Calu3 (cell line): ENCODE measurements at places on chromosomes 4 and X. TPM values are rescaled to one million over a fixed set of nuclear protein-coding genes. Genes with fewer than 3 reads are reported as not detected.

DNA sequence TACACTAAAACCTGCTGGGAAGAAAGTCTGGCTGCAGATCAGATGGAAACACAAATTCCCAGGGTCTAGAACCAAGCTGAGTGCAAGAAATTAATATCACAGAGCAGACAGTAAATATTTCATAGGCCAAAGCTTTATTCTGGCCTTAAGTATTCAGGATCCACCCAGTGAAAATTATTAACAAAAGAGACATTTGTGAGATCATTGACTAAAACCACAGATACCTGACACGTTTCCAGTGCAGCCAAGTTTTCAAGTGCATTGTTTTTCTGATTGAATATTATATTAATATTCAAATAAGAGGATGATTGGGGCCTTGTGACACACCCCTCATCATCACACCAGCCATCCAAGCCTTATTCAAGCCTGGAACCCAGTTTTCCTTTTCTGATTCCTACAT, 10.3 kb downstream of the ELOVL6 start:
- H3K27me3 ChIP-seq = no peaks in the 10 kb centered on the region
- no peaks in the 10 kb centered on the region for H3K36me3 ChIP-seq
- H3K4me3 ChIP-seq = no peak overlapping the region
- H3K27ac ChIP-seq = no peak overlapping the region
- H3K4me1 ChIP-seq = peaks cover 17% of the 10 kb centered on the region

GRCh38 chr4:61583696-61584095, 383.6 kb downstream of the ADGRL3 start:
- DNase-seq = no peak
- no peaks in the 10 kb centered on the region for H3K36me3 ChIP-seq
- no peaks in the 10 kb centered on the region for H3K4me1 ChIP-seq
- no peak overlapping the region for H3K4me3 ChIP-seq

DNA sequence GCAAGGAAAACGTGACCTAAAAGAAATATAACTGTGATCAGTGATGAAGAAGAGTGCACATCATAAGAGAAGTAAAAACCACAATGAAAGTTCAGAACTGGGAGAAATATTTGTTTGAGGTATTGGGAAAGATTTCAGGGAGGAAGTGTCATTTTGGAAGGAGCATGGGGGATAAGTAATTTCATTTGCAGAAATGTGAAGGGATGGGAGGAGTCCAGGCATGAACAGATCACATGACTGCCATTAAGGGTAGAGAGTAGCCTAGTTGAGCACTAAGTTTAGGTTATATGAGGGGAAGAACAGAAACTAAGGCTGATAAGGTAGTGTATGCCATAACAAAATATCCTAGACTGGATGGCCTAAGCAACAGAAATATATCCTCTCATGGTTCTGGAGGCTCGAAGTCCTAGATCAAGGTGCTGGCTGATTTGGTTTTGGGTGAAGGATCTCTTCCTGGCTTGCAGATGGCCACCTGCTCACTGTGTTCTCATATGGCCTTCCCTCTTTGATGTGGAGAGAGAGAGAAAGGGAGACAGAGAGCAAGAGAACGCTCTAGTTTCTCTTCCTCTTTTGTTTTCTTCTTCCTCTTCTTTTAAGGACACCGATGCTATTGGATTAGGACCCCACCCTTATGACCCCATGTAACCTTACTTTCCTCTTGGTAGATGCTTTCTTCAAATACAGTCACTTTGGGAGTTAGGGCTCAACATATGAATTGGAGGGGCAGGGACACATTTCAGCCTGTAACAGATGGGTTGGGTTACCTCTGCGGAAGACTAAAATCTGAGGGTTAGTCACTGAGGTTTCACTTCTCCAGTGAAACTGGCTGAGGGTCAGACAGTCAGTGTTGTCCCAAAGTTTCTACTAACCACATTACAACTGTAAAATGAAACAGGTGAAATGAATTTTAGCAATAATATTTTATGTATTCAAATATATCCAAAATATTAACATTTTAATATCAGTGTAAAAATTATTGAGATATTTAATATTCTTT, 77.9 kb downstream of the EGF start:
- H3K27me3 ChIP-seq = no peaks in the 10 kb centered on the region
- no peaks in the 10 kb centered on the region for H3K36me3 ChIP-seq
- no peak overlapping the region for H3K27ac ChIP-seq
- DNase-seq = no peak
- H3K4me3 ChIP-seq = no peak overlapping the region

DNA sequence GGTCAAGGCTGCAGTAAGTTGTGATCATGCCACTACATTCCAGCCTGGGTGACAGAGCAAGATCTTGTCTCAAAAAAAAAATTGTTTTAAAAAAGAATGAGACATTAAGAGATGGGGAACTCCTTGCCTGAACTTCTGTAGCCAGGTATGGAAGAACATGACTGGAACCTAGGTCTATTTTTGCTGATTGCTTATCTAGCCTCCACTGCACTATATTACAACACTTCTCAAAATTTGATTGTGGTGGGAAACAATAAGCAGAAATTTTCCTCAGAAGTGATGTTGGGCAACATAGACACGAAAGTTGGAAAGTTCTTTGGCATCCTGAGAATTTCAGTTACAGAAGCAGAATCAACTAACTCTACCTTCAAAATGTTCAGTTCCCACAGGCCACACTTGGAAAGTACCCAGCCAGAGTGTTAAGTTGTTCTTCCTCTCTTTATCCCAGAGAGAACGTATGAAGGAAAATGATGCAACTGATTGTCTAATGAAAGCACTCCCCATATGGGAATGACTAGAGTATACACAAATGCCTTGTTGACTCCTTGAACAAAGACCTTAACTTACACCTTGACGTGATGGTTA, 50.0 kb downstream of the LUZP4 start:
- no peaks in the 10 kb centered on the region for H3K4me1 ChIP-seq
- no peak overlapping the region for H3K4me3 ChIP-seq
- no peak overlapping the region for H3K27ac ChIP-seq

DNA sequence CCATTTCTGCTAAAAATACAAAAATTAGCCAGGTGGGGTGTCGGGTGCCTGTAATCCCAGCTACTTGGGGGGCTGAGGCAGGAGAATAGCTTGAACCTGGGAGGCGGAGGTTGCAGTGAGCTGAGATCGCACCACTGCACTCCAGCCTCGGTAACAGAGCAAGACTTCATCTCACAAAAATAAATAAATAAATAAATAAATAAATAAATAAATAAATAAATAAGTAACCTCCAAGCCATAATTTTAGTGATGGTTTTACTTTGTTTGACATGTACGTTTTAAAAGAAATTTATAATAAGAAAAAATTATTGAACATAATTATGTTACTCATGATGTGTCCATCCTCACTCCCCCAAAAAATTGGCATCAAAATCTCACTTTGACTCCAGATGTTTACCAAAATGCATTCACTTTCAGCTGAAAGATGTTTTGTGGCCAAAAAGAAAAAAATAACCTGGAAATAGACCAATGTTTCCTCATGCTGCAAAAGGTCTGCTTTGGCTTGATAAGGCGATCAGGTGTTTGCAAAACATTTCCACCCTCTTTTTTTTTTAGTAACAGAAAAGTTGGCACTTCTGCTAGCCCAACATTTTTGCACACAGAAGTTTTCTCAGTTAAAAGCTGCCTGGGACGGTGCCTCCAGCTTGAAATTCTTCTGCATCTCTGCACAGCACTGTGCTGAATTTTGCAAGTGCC, 42.2 kb upstream of the DHRSX start:
- H3K4me1 ChIP-seq = no peaks in the 10 kb centered on the region
- H3K27ac ChIP-seq = no peak overlapping the region
- H3K36me3 ChIP-seq = no peaks in the 10 kb centered on the region
- H3K4me3 ChIP-seq = no peak overlapping the region
- H3K27me3 ChIP-seq = peaks cover 5% of the 10 kb centered on the region
- DNase-seq = no peak

TFE3 gene
- 32.2 and 35.1 TPM in 2 replicates for total RNA-seq

MRFAP1L1 gene
- 31.7 and 33.1 TPM in 2 replicates for total RNA-seq
